GM23338 (cell line): ENCODE measurements at places on chromosomes 6 and 20. TPM values are rescaled to one million over a fixed set of nuclear protein-coding genes. Genes with fewer than 3 reads are reported as not detected.

Gene EFCAB8
- 0.35 TPM in 1 of 2 replicates, not detected in the other for total RNA-seq

Gene CYP39A1
- total RNA-seq, result 1.8 and 3.5 TPM in 2 replicates

Gene UBD
- not detected in 2 replicates for total RNA-seq

Gene RMND1
- total RNA-seq, result 27.7 and 34.4 TPM in 2 replicates

Gene TMX4
- 5.0 and 7.5 TPM in 2 replicates for total RNA-seq

Gene SULF2
- 14.0 and 20.7 TPM in 2 replicates for total RNA-seq

Gene DPM1
- 71.7 and 80.2 TPM in 2 replicates for total RNA-seq

Gene RPS6KA2
- total RNA-seq, result 25.3 and 25.6 TPM in 2 replicates

Gene C20orf202
- total RNA-seq, result not detected in 2 replicates

Gene ABHD12
- 57.8 and 63.8 TPM in 2 replicates for total RNA-seq

Gene ZBTB12
- 14.4 and 14.9 TPM in 2 replicates for total RNA-seq

Gene MAS1
- 0.03 and 0.08 TPM in 2 replicates for total RNA-seq

Gene MEP1A
- total RNA-seq, result not detected in 2 replicates

Gene NFATC2
- total RNA-seq, result 0.39 and 0.59 TPM in 2 replicates

Gene HDGFL1
- not detected in 2 replicates for total RNA-seq
